ENCODE measurements at places on chromosomes 2 and 18.

- DNase-seq = no peak
Observed at GRCh38 chr2:127651381-127651809, 5.4 kb downstream of the GPR17 start.

DNA sequence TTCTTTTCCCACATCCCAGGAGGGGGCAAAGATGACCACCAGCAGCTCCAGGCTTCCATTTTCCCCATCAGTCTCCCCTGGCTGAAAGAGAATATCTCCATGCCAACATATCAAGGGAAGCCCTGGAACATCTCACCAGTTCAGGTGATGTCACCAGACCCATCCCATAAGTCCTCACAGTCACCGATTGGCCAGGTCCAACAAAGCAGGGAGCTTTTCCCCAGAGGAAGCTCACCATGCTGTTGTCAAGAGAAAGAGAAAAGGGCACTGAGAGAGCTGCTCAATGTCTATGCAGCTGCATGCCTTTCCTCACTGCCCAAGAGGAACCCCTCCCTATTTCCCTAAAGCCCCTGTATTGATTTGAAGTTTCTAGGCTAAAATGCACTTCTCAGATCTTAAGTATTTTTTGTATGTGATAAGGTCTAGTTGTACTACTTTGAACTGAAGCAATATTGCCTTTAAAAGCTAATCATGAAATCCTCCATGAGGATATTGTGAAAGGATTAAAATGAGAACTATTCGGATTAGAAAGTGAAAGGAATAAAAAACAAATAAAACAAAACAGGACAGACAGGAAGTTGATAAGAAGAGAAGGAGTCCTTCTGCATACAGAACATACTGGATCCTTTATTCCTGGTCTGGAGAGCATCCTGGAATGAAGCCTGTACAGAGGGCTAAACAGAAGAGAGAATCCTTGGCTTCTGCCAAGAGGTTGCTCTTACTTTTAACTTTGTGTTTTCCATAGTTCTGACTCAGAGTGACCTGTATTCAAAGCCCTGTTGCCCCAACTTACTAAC, 45.2 kb upstream of the CTIF start:
- no peak for DNase-seq

- no peak for DNase-seq
Observed at GRCh38 chr2:6577960-6578359, 287.7 kb downstream of the CMPK2 start.

- DNase-seq = no peak
Observed at GRCh38 chr2:70852824-70853223, 17.2 kb upstream of the CD207 start.

GRCh38 chr2:96692094-96692971, 47.5 kb downstream of the LMAN2L start:
- DNase-seq = no peak
